ENCODE measurements at places on chromosomes 11 and 22.

- no peak for DNase-seq
These were observed 30.5 kb downstream of the IFT27 start for GRCh38 chr22:36745301-36745995.

DNA sequence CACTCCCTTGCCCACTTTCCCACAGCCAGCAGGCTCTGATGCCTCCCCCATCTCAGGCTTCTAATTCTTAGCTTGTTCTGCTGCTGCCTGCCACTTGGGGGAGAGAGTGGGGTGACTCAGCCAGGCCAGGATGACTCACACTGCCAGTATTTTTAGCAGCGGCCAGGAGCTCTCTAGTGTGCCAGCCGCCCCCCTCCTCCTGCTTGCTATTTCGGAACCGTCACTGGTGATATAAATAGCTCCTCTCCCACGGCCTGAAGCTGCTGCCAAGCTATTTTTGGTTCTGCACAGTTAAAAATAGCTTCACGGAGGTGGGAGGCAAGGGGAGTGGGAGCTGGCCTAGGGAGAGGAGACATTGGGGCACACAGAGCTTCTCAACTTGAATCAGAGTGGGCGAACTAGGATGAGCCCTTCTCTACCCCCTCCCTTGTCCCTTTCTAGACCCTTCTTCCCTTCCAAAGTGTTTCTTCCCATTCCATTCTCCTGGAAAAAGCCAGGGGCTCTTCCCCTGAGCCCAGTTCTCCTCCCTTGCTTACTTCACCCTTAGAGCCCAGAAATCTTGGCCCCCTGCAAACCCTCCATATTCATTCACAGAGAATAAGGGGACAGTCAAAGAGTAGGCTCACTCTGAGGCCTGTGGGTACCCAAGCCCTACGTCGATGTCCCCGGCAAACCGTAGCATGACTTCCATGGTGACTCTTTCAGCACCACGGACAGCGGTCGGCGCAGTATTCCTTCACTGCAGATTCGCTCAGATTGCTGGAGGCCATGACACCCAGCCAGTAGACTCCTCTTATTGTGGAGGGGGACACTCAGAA lies 2.5 kb upstream of the NPAS4 start:
- peak; percentile 23 for DNase-seq

GRCh38 chr11:1333091-1333772 lies 23.8 kb upstream of the TOLLIP start:
- DNase-seq: no peak

- DNase-seq: peak; percentile 42
These were observed 4.7 kb upstream of the SHISA8 start for GRCh38 chr22:41919357-41920224.

DNA sequence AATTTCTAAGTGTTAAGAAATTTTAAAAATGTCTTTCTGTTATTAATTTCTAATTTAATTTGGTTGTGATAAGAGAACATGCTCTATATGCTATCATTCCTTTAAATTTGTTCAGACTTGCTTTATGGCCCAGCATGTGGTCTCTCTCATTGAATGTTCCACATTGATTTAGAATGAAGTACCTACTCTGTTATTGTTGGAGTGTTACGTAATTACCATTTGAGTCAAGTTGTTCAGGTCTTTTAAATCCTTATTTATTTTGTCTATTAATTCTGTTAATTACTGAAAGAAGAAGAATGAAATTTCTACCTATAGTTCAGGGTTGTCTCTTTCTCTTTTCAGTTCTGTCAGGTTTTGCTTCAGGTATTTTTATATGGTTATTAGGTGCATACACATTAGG lies 57.0 kb downstream of the PRMT3 start:
- DNase-seq: no peak

DNA sequence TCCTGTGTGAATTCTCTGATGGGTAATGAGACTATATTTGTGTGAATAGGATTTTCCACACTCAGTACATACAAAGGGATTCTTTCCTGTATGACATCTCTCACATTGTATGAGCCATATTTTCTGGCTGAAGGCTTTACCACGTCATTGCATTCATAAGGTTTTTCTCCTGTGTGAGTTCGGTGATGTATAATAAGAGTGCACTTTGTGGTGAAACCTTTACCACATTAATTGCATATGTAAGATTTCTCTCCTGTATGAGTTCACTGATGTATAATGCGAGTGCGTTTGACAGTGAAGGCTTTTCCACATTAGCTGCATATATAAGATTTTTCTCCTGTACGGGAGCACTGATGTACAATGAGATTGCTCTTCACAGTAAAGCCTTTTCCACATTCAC lies 455.4 kb upstream of the CNTN5 start:
- no peak for DNase-seq

DNA sequence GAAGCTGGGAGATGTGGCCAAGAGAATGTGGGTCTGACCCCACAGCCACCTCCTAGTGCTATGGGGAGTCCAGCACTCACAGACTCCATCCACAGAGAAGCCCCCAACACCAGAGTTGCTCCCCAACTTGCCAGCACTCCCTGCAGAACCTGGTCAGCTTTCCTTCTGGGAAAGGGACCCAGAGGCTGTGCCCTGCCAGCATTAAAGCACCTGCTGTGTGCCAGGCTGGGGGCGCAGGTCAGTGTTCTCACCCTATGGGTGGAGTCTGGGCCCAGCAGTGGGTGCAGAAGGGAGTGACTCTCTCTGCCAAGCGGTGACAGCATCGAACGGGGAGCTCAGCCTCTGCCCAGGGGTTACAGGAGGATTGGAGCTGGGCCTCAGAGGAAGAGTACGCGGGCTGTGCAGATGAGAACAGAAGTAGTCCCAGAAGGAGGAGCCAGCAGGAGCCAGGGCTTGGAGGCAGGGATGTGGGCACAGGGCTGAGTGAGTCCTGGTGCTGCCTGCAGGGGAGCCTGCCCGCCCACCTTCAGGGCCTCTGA lies 114.4 kb downstream of the MPPED1 start:
- DNase-seq: no peak

DNA sequence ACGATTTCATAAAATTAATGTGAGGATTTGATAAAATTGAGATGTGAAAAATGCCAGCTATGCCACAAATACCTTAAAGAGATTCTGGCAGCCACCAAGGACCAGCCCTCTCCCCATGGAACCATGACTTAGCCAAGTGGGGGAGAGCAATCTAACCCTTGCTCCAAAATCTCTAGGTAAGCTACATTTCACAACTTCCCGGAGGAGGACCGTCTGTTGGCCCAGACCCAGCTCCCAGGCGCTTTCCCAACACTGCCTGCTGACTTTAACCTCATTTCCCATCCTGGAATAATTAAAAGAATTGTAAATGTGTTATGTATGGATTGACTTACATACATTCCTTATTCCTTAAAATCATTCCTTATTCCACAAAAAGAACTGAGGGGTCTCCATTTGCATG lies 47.5 kb upstream of the TENM4 start:
- DNase-seq: no peak
